Tibial nerve (tissue), 4 donors: ENCODE measurements at places on chromosomes 6 and 20. TPM values are rescaled to one million over a fixed set of nuclear protein-coding genes. Genes with fewer than 3 reads are reported as not detected.

C6orf15 gene
- not detected for total RNA-seq

CCDC170 gene
- total RNA-seq: 1.6 TPM

GSTA2 gene
- not detected for total RNA-seq

VGLL2 gene
- not detected for total RNA-seq

ADGRF4 gene
- not detected for total RNA-seq

PBOV1 gene
- total RNA-seq: not detected

PAX1 gene
- total RNA-seq: not detected

ZBTB24 gene
- total RNA-seq: 7.3 TPM

SLC22A16 gene
- not detected for total RNA-seq

LY6G6C gene
- total RNA-seq: not detected

- no peak for DNase-seq
Observed at GRCh38 chr6:52503323-52503747, 73.5 kb downstream of the TRAM2 start.

DNA sequence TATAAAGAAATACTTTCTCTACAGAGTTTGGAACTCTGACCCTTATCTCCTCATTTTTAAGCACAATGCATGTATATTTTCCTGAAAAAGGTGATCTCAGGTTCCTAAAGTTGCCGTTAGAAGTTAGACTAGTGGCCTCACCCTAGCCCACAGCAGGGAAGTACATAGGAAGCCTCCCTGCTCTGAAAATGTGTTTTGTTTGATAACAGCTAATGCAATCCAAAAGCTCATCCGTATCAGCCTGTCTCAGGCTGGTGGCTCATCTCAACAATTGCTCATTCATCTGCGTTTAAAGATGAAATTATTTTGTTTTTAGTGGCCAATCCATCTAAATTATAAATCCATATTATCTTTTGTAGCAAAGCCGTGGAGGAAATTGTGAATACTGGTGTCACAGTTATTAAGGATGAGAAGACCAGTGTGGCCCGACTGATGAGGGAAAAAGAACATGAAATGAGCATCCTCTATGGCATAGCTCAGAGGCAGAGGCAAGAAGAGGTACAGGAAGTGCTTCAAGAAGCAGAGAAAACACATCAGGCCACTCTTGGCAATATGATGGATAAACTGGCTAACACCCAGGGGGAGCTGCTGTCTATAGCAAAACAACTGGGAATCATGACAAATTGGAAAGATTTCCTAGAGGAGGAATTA lies 20.1 kb downstream of the C6orf163 start:
- no peak for DNase-seq

DNA sequence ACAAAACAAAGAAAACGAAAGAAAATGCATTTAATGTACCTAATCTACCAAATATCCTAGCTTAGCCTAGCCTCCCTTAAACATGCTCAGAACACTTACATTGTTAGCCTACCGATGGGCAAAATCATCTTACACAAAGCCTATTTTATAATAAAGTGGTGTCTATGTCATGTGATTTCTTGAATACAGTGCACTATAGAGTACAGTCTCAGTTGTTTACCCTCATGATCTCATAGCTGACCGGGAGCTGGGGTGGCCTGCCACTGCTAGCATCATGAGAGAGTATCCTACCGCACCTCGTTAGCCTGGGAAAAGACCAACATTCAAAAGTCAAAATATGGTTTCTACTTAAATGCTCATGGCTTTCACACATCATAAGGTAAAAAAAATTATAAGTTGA lies 16.6 kb downstream of the GCNT2 start:
- no peak for DNase-seq

DNA sequence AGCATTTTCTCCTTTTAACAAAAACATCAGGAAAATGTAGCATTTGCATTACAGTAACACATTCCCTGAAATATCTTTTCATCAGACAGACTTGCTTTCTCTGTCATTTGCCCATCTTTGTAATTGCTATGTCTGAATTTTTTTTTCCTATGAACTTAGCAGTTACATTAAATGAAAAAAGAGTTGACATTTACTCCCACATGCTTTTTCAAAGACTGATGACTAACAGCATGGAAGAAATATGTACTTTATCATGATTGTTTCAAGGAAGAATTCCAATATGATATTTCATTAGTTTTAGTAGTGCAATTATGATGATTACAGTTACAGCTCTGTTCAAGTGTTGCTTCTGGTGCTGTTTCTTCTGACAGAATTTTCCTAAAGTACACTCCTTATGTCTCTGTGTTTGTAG lies 864.5 kb upstream of the MAN1A1 start:
- DNase-seq: no peak

DNA sequence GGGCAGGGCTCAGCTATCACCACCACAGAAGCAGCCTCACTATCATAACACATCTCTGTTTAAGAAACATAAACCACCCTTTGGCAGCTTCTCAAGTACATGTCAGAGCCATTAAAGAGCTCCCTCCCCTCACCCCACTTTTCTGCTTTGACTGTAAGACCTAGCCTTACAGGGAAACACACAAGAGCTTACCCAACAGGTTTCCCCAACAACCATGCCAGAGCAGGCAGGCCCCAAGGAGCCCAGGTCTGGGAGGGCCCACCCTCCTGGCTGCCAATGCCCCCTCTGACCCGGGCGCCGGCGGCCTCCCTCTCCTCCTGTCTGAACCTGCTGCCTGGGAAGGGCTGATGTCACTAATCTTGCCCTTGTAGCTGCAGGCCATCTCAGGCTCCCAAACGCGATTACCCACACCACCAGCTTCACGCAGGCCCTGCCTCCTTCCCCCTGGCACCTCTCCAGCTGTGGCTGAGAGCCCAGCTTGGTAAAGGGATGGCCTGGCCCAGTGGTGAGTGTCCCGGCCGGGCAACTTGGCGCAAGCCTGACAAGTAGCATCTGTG lies 402.0 kb downstream of the MAFB start:
- no peak for DNase-seq

- no peak for DNase-seq
Observed at GRCh38 chr6:15659181-15659580, 3.6 kb downstream of the DTNBP1 start.

DNA sequence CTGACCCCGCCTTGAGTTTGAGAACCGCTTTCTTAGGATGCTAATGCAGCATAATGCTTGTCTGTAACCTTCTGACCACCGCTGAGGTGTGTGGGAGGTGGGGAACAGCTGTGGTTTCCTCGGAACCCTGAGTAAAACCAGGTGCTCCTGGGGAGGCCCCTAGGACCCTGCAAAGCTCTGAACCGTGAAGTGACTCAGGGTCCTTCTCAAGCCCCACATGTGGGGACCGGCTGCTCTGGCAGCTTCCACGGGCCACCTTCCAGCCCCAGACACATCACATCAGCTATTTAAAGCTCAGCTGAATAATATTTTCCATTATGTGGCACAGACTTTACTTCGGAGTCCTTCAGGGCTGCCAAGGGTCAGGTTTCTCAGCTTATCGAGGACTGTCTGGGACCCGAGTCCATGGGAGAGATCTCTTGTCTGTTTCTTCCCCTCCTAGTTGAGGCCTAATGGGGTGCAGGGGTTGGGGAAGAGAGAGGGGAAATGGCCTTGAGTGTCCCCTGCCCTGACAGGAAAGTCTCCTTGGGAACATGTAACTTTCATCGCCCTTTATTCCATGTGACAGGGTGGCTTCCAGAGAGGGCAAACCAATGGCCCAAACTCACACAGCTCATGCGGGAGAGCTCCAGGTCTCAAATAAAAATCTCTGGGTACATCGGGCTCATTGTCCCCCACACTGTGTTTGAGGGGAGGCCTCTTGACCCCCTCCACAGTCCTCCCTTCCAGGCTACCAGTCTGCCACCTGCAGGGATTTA lies 186.1 kb upstream of the SLC24A3 start:
- no peak for DNase-seq

DNA sequence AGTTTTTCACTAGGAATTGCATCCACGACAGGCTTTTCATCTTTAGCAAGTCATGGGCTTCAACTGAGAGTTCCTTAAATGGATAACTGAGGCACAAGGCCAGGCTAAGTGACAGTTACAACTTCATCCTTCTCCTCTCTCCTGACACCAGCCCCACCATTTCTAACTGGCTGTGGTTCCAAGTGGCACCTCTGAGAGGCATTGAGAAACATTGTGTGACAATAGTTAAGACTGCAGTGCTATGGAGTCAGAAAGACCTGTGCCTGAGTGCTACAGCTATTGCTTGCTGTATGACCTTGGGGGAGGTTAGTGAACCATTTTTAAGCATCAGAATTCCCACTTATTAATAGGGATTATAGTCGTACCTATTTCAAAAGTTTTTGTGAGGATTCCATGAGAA lies 26.2 kb upstream of the MLIP start:
- DNase-seq: no peak

DNA sequence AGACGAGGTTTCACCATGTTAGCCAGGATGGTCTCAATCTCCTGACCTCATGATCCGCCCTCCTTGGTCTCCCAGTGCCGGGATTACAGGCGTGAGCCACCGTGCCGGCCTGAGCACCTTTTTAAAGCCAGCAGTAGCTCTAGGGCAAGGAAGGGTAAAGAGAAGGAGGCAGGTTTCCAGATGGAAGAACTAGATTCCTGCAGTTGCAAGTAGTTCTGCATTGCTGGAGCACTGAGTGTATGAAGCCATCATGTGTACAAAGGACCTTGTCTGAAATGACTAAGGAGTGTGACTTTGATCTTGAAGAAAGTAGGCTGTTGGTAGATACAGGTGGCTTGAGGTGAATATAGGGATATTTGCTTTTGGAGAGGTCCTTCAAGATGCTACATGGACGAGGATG lies 4.2 kb downstream of the OR2A4 start:
- no peak for DNase-seq

GRCh38 chr6:151773382-151773781 lies 34.1 kb upstream of the ESR1 start:
- no peak for DNase-seq

GRCh38 chr6:93453956-93454355 lies 34.6 kb upstream of the EPHA7 start:
- DNase-seq: no peak

DNA sequence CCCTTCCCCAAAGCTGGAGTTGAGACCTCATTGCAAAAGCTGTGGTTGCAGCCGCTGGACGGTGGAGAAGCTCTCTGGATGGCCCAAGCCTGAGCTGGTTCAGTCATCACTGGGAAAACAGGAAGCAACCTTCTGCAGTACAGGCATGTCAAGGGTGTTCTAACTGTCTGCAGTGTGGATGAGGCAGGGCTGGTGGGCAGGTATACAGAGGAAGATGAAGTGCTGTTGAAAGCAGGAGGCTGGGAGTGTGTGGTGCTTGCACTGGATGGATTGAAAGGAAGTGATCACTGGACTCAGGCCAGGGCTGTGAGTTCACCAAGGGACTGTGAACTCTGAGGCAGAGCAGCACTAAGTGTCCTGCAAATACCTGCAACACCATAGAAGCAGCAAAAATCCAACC lies 89.0 kb upstream of the NOX3 start:
- no peak for DNase-seq
